Dorsolateral prefrontal cortex (tissue), 122 donors: ENCODE measurements at places on chromosomes 3 and 15.

DNA sequence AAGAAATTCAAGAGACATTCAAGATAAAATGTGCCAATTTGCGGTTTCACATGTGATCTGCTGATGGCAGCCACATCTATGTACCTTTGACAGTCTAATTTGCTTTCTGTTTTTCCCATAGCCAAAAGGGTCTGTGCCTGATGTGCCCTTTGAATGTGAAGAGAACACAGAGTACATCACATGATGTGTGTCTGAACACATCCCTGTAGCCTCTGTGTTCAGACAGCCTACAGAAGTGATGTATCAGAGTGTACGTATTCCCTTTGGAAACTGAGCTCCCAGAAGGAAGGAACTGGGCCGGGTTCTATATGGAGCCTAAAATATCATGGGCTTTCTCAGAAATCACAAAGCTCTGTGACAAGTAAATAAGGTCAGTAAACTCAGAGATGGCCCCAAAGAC is 52.4 kb downstream of the BOC start:
- DNase-seq = no peak

- DNase-seq = no peak
Observed at GRCh38 chr3:79258479-79258878, 509.3 kb downstream of the ROBO1 start.

GRCh38 chr3:193262707-193263106 is 21.7 kb downstream of the PLAAT1 start:
- DNase-seq = no peak

DNA sequence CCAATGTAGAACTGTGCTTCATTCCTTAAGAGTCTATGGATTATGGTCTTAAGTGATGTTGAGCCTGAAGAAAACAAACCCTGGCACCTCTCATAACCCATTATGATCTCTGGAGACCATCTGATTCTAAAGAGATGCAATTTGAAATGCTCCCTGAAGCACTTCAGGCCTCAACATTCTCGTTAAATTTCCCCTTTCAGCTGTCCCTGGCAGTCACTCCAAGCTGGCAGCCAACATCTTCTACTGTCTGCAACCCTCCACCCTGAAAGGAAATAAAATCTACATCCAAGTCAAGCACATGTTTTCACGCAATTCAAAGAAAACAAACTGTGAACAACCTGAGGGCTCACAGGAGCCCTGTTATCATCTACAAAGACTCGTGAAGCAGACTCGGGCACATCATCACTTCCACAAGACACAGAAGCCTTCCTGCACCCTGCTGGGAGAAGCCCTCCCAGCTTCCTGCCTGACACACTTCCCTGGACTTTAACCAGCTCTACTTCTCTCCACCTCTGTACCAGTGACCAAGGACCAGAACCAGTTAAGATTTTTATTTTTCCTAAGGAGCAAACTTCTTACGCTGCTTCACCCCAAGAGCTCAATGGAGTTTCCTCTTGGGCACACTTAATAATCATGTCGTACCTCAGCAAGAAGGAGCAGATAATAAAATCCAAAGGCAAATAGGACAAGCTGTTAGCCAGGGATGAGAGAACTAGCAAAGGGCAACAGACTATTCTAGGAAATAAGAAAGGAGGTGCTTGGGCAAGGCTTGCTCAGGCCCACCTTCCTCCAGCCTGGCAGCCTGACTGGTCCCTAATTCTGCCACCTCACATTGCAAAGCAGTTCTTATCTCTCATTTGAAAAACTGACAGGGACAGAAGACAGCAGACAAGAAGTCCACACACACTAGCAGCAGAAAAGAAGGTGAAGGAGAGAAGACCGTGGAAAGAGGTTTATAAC is 67.1 kb downstream of the MAGI1 start:
- DNase-seq = no peak

DNA sequence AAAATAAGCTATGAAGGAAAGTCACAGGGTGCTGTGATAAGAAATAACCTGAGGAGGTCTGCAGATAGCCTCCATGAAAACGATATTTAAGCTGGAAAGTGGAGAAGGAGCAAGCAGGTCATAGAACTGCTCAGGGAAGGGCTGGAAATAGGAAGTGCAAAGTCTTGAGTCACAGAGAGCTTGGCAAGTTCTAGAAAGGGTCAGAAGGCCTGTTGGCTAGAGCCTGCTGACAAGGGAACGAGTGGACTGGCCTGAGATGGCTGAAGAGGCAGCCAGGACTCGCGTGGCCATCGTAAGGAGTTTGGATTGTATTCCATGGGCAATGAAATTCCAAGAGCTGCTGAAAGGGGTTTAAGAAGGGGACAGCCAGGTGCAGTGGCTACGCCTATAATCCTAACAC is 64.7 kb upstream of the IL12A start:
- DNase-seq = no peak

DNA sequence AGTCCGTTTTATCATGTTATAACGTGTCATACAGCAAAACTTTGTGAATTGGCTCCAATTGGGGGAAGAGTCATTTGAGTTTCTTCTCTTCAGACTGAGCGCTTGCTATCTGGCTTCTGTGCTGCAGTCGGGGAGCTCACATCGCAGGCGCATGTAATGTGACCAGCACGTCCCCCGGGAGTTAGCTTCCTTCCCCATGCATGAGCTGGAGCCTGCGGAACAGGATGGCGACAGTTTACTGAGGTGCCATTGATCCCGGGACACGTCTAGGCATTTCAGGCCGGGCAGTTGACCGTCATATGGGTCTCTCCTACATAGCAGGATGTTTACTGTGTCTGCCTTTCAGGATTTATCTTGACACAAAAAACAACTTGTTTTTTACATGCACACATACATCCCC is 44.8 kb downstream of the CMTM8 start:
- no peak for DNase-seq

GRCh38 chr3:157078131-157078810 is 81.7 kb downstream of the CCNL1 start:
- DNase-seq = no peak

- DNase-seq = no peak
Observed at GRCh38 chr15:74444106-74445062, 10.6 kb upstream of the SEMA7A start.

DNA sequence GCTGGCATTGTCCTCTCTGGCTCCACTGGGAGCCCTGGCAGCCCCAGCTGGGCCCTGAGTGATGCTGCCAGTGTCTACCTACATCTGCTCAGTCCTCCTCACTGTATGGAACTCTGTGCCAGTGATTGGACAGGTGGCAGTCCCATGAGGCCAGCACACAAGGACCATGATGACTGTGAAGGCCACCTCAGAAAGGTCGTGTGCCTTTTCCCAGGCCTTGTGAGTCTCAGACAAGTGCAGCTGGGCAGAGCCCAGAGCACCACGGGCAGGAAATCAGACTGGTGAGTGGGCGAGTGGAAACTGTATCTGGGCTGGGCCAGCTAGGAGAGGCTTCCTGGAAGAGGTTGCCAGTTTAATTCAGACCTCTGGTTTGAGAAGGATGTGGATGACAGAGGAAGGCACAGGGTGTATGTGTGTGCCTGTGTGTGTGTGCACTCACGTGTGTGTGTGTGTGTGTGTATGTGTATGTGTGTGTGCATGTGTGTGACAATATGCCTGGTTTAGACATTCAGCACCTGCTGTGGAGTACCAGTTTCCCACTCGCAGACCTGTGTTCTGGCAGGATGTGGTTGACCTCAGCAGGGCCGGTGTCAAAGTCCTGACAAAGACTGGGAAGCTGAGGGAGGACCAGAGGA is 7.0 kb downstream of the MAPKAPK3 start:
- DNase-seq = no peak

GRCh38 chr3:69490235-69490634 is 104.3 kb upstream of the FRMD4B start:
- no peak for DNase-seq

DNA sequence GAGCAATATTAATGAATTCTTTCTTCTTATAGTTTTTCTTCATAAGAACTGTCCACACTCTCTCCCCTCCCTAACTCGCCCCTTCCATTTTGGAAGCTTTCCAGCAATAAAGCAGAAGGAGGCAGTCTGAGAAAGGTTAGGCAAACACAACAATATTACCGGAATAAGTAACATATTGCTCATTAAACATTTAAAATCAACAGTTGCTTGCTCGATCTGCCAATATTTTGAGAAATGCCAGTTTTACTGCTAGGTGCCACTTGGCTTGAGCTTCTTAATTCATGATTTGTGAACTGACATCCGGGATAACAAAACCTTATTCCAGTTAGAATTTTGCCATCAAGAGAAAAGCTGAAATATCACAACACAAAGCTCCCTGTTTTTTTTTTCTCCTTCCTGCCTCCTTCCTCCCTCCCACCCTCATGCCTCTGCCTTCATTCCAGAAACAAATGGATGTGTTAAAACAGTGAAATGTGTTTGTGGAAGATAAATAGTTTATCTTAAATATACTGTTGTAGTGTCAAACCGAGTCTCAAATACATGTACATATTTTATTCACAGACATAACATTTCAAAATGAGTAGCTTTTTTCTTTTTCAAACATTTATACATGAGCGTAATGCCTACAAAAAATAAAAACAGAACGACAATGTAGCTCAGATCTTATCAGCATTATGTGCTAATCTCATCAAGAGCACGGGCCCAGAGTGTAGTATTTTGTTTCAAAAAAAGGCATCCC is 253.7 kb downstream of the GAP43 start:
- no peak for DNase-seq

- no peak for DNase-seq
Observed at GRCh38 chr3:52293491-52294319, 6.1 kb downstream of the GLYCTK start.

DNA sequence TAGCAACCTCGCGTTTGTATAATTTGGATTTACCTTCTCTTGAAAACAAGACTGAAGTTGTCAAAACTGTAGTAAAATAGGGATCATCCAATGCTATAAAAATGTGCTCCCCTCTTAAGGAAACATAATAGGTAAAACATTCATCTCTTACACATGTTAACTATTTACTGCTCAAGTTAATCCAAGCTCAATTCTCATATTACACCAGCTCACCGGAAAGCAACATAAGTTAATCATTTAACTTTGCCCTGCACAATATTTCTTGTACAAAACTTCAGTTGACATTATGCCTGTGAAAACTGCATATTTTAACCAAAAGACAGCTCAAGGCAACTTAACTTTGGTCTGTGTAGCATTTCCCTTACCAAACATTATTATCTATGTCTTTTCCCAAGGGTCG is 634.2 kb downstream of the NAALADL2 start:
- no peak for DNase-seq

GRCh38 chr3:178001670-178002101 is 534.5 kb upstream of the KCNMB2 start:
- DNase-seq = no peak

GRCh38 chr3:67311440-67311839 is 313.3 kb downstream of the KBTBD8 start:
- DNase-seq = no peak

GRCh38 chr15:74402337-74402841 is 31.4 kb downstream of the SEMA7A start:
- DNase-seq = no peak

DNA sequence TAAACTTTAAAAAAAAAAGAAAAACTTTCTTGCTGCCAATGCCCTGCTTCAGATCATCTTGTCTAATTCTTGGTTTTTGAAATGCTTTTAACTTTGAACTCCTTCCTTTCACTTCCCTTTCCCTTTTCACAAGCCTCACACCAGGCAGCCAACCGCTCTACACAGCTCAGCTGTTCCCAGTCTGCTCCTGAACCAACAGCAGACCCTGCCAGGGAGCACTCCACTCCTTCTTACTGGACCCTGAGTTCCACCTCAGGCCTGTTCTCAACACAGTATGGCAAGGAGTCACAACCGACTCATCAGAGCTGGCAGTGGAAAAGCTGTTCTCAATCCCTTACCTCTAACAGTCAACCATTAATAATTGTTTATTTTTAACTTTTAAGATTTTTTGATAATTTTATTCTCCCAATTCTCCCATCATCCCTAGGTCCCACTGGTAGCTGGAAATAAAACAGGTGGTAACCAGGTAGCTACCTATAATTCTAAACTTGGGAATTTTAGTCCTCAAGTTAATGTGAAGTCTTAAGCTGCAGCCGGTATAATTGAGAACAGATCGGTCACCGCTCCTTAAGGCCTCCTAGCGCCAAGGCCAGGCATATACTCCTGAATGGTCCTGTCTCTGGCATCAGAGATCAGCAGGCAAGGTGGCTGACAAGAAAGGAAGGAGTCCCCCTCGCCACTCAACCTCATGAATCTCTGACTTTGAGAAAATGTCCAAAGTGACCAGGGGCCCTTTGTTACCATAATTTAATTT is 43.9 kb downstream of the BOC start:
- DNase-seq = no peak

DNA sequence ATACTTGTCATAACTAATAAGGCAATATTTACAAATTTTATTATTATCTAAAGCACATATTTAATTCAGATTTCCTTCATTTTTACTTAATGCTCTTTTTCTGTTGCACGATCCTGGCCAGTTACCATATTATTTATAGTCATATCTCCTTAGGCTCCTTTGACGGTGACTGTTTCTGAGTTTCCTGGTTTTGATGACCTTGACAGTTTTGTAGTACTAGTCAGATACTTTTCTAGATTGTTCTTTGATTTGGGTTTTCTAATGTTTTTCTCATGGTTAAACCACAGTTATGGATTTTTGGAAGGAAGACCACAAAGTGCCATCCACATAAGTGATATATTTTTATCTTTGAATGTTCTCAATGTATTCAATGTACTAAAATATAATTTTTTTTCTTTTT is 171.0 kb upstream of the NANOGP8 start:
- DNase-seq = no peak
